ENCODE measurements at places on chromosomes 11 and 22.

DNA sequence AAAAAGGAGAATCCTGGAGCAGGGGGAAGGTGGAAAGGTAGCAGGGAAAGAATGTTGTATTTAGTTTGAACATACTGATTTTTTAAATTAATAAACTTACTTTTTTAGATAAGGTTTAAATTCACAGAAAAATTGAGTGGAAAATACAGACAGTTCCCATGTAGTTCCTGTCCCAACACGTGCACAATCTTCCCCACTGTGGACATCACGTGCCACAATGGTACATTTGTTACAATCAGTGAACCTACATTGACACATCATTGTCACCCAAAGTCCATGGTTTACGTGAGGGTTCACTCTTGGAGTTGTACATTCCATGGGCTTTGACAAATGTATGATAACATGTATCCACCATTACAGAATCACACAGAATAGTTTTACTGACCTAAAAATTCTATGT lies 10.5 kb upstream of the PICALM start:
- DNase-seq, result no peak

GRCh38 chr11:9738116-9738515 lies 74.2 kb downstream of the SWAP70 start:
- DNase-seq, result no peak

DNA sequence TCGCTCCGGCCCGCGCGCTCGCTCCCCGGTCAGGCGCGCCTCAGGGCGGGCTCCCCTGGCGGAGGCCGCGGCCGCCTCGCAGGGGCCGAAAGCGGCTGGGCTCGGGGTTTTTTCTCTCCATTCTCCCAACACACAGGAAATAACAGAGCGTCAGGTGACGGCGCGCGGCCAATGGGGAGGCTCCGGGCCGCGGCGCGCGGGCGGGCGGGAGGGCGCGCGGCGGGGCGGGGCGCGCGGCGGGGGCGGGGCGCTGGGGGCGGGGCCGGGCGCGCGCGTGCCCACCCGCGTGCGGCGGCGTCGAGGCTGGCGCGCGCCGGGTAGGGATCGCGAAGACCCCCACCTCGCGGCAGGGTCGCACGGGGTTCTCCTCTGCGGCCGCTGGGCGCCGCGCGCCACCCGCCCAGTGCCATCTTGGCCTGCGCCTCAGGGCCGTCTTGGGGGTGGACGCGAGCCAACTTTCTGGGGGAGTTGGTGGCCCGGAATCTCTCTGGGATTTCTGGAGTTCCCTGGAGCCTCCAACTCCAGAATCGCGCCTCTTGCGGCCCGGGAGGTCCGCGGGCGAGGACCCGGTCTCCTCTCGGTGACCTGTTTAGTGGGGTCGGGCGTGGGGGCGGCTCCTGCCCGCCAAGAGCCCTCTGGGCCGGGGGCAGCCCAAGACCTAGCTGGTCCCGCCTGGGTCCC lies at the start of gene TCF20:
TSS of gene TCF20 (minus strand) at position 144 of the 681 bp plus-strand sequence. CDS start 55,348 bp downstream, outside the sequence.
- DNase-seq, result peak; percentile 57

DNA sequence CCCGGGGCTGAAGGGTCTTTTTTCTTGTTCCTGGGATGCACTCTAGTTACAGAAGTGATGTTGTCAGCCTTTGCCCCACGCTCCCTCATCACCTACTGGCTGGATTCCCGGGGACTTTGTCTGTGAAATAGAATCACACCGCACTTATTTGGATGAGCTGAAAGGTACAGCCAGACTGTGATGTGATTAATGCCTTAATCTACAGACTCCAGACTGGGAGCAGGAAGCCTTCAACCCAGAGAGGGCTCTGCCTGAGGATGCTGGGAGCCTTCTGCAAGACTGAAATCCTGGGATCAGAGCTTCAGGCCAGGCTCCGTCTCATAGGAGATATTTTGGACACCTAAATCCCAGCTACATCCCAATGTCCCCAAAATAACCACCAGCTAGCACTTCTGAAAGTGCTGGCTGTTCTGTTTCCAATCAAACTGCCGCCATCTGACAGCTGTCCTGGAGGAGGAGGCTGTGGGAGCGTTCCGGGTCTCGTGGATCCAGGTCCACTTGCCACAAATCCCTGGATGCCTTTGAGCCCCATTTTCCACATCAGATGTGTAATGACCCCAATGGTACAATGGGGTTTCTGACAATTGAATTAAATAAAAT lies 688.5 kb downstream of the TBC1D22A start:
- no peak for DNase-seq

- DNase-seq, result no peak
Observed at GRCh38 chr11:130499828-130500227, 51.4 kb downstream of the ADAMTS15 start.

DNA sequence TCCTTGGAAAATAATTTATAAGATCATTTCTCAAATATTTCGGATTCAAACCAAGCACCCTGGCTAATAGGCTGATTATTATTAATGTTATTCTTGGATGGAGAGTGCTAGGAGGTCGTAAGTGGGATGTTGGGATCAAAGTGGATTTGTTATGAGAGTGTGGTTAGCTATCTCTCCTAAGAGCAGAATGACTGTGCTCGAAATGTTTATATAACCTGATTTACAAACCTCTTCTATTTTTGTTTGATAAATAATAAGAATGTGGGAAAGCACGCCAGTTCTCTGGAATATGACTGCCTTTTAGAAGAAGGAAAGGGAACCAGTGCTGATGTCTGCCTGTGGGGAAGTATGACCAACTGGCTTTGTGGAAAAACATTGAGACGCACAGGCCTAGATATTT lies 527.5 kb downstream of the NTM start:
- DNase-seq, result no peak

- DNase-seq, result no peak
Observed at GRCh38 chr11:61342207-61342803, 9.3 kb downstream of the TKFC start.

DNA sequence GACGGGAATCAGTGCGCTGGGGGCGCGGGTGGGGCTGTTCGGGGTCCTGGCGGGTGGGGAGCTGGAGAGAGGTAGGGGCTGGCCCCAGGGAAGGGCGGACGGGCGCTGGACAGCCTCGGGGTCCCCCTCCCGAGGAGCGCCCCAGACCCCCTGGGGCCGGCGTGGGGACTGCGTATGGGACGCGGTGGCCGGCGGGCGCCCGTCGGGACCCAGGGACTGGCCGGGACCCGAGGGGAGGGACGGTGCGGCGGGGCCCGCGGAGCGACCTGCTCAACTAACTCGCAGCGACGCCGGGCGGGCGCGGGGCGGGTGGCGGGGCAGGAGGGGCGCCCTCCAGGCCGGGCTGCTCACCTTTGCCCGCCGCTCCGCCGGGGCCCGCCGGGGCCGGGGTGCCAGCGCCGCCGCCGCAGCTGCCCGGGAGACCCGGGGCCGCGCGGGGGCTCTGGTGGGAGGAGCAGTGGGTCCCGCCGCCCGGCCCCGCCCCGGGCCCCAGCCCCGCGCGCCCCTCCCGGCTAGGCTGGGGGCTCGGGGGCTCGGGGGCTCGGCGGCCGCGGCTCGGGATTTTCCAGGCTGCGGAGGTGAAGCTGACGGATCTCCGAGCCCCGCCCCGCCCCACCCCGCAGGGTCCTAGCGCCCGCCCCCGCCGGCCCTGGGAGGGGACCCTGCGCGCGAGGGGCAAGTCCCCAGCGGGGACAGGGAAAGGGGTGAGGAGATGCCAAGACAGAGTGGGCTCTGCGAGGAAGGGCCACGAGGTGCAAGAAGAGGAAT lies 12.3 kb downstream of the STARD10 start:
- peak; percentile 11 for DNase-seq

- DNase-seq, result no peak
Observed at GRCh38 chr11:105738986-105739795, 129.3 kb downstream of the GRIA4 start.

DNA sequence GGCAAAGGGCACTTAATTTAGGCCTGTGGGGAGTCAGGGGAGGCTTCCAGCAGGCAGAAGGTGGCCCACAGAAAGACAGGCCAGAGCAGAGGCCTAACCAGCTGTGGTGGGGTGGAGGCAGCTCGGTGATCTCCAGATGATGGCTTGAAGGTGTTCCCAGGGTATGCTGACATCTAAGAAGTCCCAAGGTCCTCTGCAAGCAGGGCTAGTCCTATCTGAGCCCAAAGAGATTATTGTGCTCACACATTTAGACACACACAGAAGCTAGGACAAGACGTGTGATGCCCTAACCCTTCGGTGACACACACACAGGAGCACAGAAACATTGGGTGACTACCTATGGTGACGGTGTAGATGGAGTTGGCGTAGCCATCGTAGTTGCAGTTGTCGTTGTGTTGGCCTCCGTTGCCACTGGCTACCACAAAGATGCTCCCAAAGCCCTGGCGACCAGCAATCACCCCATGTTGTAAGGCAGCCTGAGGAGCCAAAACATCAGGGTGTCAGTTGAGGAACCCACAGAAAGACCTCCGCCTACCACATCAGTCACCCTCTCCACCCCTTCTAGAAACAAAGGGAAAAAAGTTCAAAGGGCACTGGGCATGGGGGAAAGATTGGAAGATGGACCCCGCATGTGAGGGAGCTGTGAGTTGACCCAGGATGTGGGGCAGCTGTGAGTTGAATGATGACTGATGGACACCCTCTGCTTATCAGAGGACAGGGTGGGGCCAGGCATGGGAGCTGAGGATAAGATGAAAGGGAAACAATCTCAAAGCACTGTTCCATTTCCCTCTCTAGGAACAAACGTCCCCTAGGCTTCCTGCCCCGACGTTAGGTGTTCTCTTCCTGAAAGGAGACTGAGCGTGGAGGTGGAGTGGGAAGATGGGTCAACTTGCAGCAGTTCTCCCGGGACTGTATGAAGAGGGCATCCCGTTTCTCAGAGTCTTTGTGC lies 7.9 kb downstream of the PCSK7 start:
- no peak for DNase-seq

DNA sequence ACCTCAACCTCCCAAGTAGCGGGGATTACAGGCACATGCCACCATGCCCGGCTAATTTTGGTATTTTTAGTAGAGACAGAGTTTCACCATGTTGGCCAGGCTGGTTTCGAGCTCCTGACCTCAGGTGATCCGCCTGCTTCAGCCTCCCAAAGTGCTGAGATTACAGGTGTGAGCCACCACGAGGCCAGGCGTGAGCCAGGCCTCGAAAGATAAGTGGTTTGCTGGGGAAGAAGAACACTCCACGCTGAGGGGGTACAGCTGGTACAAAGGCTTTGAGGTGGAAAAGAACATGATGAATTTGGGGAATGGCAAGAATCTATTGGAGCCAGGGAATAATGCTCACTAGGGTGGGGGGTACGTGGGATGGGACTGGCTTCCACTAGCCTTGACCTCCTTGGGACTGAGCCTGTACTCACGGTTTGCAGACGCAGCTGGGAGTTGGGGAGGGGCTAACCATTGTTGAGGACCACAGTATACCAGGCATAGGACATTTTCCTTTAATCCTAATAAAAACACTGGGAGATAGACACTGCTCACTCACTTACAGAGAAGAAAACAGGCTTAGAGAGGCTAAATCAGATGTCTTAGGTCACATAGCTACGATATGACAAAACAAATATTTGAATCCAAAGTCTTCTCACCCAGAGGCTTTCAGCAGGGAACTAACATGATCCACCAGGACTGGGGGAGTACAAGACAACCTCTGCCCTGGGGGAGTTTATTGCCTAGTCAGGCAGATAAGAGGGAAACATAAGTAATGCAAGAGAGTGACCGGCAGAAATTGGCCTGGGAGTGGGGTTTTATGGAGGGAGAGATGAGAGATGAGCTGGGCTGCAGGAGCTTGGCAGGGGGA lies 4.9 kb downstream of the SLCO2B1 start:
- no peak for DNase-seq

DNA sequence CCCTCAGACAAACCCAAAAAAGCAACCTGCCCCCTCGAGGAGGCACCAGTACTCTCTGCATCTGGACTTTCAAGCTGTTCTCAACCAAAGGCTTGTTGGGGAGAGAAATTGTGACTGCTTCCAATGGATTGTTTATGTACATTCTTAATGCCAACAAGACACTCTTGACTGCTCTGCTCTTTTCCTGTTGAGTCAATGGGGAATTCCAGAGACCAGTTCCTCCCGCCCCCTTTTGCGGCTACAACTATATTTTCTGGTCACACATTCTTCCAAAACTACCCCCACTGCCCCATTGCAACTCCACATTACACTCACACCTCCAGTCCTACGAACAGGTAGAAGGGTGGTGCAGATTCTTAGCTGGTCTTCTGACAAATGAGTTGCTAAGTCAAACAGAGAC lies 187.0 kb downstream of the DSCAML1 start:
- no peak for DNase-seq

- no peak for DNase-seq
Observed at GRCh38 chr22:39080052-39080762, 3.1 kb downstream of the APOBEC3G start.

DNA sequence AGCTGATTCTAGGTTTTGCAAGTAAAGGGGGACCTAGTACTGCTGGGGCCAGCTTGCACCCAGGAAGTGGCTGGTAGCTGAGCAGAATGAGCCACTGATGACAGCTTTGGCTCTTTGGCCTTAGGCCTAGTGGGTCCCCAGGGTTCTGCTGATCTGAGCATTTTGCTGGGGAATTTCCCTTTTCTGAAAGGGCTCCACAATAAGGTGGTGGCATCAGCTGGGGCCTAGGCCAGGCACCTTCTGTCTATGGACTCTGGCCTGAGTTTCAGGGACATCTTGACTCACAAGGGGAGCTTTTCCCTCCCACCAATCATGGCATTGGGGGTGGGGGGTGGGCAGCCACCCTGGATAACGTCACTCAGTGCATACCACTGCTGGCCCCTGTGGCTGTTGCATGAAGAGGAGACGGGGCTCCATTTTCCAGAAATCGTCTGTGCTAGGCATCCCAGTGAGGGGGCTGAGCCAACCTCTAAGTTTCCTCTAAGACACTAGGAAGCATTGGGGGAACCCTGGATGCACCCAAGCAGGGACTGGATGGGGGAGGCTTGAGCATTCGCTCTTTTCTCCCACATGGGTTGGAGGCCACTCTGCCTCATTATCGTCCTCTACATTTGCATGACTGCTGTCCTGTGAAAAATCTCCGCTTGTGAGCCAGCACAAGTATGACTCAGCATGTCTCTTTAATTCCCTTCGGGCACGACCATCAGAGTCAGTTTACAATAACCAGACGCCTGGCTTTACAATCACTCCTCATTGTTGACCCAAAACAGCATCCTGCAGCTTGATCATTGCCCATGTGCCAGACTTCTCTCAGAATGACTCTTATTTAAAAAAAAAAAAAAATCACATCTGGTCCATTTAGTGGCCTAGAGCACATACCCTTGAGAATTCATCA lies 145.0 kb upstream of the THY1 start:
- DNase-seq, result no peak

- no peak for DNase-seq
Observed at GRCh38 chr11:19242179-19242932, 1.6 kb upstream of the E2F8 start.

- no peak for DNase-seq
Observed at GRCh38 chr11:121933694-121934093, 182.3 kb downstream of the BLID start.
